ENCODE measurements at places on chromosomes 2 and 18.
A peak's percentile ranks its signal among the peaks of the same experiment; 100 is the strongest.

GRCh38 chr18:62847081-62847480 is 131.7 kb downstream of the PHLPP1 start:
- no peak for DNase-seq

- no peak for DNase-seq
Observed at GRCh38 chr2:46569061-46569560, 89.7 kb downstream of the TMEM247 start.

DNA sequence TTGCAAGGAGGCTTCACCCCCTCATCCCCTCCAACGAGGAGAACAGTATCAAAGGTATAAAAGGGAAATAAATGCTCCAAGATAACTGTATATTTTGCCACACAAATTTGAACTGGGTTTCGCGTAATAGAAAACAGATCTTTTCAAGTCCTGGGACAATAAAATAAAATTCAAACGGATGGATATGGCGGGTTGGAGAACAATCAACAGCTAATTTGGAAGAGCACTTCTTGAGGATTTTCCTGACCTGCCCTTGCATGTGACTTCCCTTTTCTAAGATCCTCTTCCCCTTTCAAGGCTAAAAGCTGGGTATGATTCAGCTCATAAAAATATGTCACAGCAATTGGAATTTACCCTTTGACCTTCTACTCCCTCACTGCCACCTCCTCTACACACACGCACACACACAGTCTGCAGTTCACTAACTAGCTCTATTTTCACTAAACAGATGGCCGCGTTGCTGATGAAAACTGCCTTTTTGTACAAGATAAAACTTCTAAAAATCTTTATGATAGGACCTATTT is 386.9 kb downstream of the FIGN start:
- no peak for DNase-seq

GRCh38 chr2:11977766-11978524 is 231.5 kb downstream of the LPIN1 start:
- DNase-seq: no peak

GRCh38 chr2:24382363-24383073 is 22.2 kb upstream of the ITSN2 start:
- DNase-seq: peak; percentile 72

DNA sequence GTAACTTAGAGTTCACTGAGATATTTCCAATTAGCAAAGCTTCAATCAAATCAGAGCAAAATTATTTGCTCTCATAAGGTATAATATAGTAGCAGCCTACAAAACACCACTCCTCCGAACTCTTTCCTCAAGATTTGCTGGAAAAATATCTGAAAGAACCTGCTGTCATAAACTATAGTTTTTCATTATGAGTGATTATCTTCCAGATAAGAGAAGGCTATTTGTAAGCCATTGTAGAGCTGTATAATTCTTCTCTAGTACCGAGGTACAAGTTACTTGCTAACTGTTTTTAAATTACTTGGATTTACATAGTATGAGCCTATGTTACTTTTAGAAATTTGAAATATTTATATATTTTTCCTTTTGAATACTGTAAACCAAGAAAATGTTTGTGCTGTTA is 2.1 kb downstream of the NDC80 start:
- no peak for DNase-seq

DNA sequence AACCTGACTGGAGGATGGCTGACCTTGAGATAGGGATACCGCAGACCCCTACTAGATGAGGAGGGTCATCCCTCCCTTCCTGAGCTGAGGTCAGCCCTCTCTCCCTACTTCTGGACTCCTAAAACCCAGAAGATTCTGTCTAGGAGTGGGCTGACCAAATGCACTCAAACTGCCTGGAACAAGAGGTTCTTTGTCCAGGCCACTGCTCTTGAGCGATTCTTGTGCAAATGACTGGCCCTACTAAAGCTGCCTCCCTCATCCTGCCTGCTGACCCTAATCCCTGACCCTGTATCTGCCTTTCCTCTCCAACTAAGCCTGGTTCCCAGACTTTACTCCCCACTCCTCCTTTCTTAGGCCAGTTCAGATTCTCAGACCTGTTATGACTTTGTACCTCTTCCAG is 56.2 kb downstream of the EFR3B start:
- DNase-seq: no peak

GRCh38 chr2:26885651-26886329 is 37.9 kb downstream of the DPYSL5 start:
- no peak for DNase-seq

- DNase-seq: no peak
Observed at GRCh38 chr2:8141079-8141707, 540.7 kb upstream of the ID2 start.
